Kidney epithelial cell (primary cell): ENCODE measurements at places on chromosomes 3 and 15. TPM values are rescaled to one million over a fixed set of nuclear protein-coding genes. Genes with fewer than 3 reads are reported as not detected.

GRCh38 chr3:7695049-7695448, 806.6 kb upstream of the LMCD1 start:
- DNase-seq: no peak

- DNase-seq: no peak
Observed at GRCh38 chr3:187473778-187474406, 105.7 kb downstream of the RTP4 start.

GRCh38 chr3:184952671-184953070, 140.7 kb downstream of the VPS8 start:
- DNase-seq: no peak

The SLC35G2 gene
- 3.9 and 6.6 TPM in 2 replicates for total RNA-seq

The NAALADL2 gene
- total RNA-seq: 2.9 and 4.4 TPM in 2 replicates
